ENCODE measurements at places on chromosomes 5 and 9. TPM values are rescaled to one million over a fixed set of nuclear protein-coding genes. Genes with fewer than 3 reads are reported as not detected.

TTC39B gene
- 37.6 TPM for total RNA-seq

ANKRD31 gene
- total RNA-seq = 0.56 TPM

GABRA6 gene
- total RNA-seq = not detected

SYK gene
- total RNA-seq = 1.2 TPM

NME5 gene
- total RNA-seq = not detected

TEK gene
- total RNA-seq = not detected

CDH18 gene
- total RNA-seq = not detected
